ENCODE measurements at places on chromosomes 6 and 20. TPM values are rescaled to one million over a fixed set of nuclear protein-coding genes. Genes with fewer than 3 reads are reported as not detected.

The DLK2 gene
- total RNA-seq: not detected

The TMEM14C gene
- 31.6 TPM for total RNA-seq

The SLC13A3 gene
- 3.4 TPM for total RNA-seq

The RIMS1 gene
- 0.78 TPM for total RNA-seq

The PHF20 gene
- total RNA-seq: 25.1 TPM

The RIPOR3 gene
- total RNA-seq: 2.3 TPM

The HSPA12B gene
- 3.3 TPM for total RNA-seq

The STX11 gene
- total RNA-seq: 7.6 TPM

The TBXT gene
- not detected for total RNA-seq

The FAM209B gene
- not detected for total RNA-seq

The SLC17A1 gene
- total RNA-seq: not detected

The PTCRA gene
- not detected for total RNA-seq

The GABRR2 gene
- total RNA-seq: 1.3 TPM

The HEY2 gene
- 7.3 TPM for total RNA-seq

The PFDN6 gene
- total RNA-seq: 10.2 TPM

The NOX3 gene
- not detected for total RNA-seq

The OR2J3 gene
- not detected for total RNA-seq

The MMUT gene
- 10.5 TPM for total RNA-seq

The ATP9A gene
- 24.6 TPM for total RNA-seq
